ENCODE measurements at places on chromosomes 11 and 22.

GRCh38 chr22:20565079-20565734, 57.8 kb downstream of the MED15 start:
- DNase-seq, result no peak

GRCh38 chr11:60274416-60274815, 6.0 kb upstream of the MS4A4A start:
- no peak for DNase-seq

DNA sequence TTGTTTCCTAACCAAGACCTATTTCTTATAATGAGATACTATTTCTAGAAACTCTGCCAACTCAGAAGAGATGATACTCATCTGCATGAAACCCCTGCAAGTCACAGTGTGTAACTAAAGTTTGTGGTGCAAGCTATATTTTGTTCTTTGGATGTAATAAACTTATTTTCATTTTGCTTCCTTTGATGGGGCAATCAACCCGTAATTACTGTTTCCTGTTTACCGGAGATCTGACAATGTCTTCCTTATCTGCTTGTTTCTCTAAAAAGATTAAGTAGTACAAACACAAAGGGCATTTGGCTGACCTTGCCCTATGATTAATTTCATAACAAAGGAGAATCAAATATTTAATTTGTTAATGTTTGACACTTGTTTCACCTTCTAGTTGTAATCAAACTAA, 846.6 kb upstream of the ANO3 start:
- DNase-seq, result no peak

DNA sequence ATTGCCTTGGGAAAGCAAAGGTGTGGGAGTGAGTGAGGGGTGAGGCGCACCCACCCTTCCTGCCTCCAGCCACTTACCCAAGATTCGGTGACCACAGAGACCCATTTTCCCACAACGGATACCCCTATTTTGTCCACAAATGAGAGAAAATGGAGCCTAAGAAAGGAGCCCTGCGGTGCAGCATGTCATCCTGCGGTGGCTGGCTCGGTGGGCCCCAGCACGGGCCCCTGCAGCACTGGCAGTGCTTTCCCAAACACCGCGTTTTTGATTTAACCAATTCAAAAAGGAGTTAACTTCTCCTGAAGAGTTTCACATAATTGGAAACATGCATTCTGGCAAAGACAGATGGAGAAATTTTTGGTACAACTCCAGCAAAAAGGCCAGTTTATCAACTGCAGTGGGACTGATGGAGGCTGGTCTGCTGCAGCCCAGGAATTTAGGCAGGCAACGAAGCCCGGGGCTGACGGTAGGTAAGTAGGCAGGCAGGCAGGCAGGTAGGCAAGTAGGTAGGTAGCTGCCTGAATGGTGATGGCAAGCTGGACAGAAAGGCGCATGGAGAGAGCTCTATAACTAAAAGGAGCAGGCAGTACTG, 84.2 kb downstream of the FDX1 start:
- no peak for DNase-seq

- DNase-seq, result no peak
Observed at GRCh38 chr11:68472778-68473177, 12.2 kb downstream of the PPP6R3 start.

- DNase-seq, result no peak
Observed at GRCh38 chr22:36773935-36774334, 2.0 kb downstream of the IFT27 start.

DNA sequence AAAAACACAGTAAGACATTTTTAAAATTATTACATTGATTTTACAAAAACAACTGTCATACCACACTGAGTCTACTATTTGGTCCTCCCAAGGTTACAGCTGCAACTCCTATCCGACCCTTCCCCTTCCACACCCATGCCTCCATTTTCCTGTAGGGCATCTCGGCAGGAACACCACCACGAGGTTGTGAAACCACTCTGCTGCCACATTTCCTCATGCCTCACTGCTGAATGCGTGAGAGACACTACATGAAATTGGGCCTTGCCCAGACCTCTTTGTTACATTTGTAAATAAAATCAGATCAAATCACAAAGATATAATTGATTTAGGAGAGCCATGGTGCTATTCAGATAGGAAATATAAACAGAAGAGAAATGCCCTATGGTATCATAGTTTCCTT, 2.0 kb downstream of the ARHGAP32 start:
- no peak for DNase-seq

DNA sequence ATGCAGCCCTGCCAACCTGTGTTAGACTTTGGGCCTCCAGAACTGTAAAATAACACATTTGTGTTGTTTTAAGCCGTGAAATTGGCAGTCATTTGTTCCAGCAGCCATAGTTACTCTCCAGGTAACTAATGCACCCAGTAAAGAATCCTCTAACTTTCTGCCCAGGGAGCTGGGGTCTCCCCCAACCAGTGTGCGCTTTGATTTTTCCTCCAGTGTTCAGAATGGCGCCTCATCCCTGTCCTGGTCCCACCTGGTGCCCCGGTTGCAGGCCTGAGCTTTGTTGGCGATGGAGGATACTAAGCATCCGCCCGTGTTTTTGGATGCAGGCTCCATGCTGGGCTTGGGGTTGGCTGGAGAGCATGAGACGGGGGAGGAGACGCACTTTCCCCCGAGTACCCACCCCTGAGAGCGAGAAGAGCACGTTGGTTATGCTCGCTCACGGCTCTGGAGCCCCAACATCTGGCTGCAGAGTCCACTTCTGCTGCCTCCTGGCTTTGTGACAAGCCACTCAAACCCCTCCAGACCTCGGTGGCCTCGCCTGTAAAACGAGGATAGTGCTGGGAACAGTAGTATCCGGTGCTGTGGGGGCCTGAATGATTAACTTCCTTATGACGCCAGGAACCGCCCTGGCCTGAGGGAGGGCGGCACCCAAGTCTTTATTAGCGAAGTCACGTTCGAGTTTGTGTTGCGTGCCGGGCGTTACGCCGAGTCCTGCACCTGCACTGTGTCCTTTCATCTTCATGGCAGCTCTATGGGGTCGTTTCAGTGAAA, 25.8 kb downstream of the MRGPRD start:
- no peak for DNase-seq

DNA sequence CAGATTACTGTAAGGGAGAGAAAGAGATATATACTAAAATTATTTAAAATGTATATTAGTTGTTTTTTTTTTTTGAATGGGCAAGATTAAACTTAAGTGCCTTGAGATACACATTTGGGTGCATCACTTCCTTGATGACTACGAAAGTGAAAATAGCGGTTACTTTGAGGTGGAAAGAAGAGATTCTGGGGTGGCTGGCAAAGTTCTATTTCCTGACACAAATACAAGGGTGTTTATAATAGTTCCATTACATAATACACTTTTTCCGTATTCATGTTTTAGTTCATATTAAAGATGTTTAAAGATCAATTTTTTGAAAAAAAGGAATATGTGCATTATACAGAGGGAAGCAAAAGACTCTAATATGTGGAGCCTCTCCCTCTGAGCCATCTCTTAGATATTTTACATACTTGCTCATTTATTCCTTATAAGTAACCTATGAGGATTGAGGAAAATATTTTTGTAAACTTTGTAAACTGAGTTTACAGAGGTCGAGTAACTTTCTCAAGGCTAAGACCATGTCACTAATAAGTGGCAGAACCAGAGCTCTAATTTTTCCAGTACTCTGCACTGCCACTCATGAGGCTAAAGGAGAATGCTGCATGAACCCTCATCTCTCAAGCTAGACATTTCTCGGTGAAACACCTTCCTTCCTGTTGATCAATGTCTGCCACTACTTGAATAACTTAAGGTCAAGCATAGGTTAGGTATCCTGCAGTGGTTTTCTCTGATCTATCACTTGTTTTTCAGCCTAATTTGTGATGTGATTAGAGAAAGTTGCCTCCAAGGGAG, 58.6 kb downstream of the DDIAS start:
- peak; percentile 89 for DNase-seq
